ENCODE measurements at places on chromosomes 3 and 15.

GRCh38 chr3:156258301-156258700 lies 137.9 kb downstream of the KCNAB1 start:
- DNase-seq = no peak

DNA sequence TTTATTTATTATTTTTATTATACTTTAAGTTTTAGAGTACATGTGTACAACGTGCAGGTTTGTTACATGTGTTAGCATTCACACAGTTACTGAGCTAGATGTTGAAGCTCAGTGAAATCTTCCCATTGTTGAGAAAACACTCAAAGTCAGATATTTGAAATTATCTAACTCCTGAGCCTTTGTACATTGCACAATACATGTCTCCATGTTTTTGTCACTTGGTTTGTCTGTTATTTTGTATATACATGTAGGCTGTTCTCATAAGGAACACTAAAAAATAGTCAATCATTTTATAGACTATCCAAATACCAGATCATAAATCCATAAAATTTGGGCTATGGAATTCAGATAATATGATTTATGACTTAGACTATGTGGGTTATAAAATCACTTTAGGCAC lies 1126.5 kb downstream of the NSUN3 start:
- DNase-seq = no peak

- DNase-seq = no peak
Measured at GRCh38 chr3:17077606-17078005, 192.9 kb downstream of the PLCL2 start.

- no peak for DNase-seq
Measured at GRCh38 chr3:150985711-150986110, 13.2 kb upstream of the CLRN1 start.

DNA sequence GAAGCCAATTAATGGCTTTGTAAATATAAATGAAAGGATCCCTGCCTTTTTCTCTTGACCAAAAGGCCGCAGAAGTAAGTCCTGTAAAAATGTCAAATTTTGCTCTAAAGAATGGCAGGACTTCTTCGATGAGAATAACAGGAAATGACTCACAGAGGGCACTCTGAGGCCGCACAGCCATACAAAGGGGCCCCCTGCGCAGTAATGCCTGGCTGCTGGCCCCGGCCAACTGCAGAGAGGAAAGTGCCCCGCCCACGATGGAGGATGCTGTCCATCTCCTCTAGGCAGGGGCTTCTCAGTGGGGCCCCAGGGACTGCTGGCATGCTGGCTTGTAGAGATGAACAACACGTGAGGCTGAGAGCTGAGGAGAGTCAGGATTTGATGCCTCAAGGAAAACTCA lies 18.1 kb upstream of the SCN10A start:
- DNase-seq = no peak

GRCh38 chr15:71049706-71050422 lies 65.4 kb upstream of the THSD4 start:
- DNase-seq = no peak

GRCh38 chr3:15498431-15499214 lies 22.9 kb downstream of the COLQ start:
- DNase-seq = no peak

DNA sequence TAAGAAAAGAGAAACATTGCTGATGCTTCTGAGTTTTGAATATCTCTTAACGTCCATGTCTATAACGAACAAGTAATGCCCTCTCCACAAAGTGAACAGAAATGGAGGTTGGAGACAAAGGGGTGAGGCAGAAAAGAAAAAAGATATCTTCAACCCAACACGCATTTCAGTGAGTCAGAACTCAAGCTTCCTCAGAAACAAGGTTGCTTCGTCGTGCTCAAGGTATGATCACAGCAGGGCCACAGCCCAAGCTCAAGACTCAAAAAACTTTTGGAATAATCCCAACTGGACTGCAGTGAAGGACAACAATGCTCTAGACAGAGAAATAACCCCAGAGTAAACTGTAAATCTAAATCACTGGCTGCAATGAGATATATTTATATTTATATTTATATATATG lies 18.9 kb downstream of the WNT5A start:
- DNase-seq = no peak

- no peak for DNase-seq
Measured at GRCh38 chr15:48041454-48041853, 79.3 kb upstream of the SLC24A5 start.

DNA sequence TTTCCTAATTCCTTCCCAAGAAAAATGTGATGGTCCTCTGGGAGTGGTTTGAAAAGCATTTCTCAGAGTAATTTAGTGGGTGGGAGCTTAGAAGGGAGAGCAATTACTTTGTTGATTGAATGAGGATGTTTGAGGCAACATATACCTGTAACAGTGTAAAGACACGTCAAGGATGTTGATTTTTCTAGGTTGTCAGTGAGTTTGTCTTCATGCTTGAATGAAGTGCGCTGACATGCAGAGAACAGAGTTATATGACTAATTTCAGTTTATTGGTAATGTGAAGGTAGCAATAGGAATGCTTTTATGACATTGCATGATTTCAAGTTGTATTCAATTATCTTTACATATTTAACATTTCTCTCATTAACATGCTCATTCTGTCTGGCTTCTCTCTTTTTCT lies 286.9 kb downstream of the NFKBIZ start:
- DNase-seq = no peak

DNA sequence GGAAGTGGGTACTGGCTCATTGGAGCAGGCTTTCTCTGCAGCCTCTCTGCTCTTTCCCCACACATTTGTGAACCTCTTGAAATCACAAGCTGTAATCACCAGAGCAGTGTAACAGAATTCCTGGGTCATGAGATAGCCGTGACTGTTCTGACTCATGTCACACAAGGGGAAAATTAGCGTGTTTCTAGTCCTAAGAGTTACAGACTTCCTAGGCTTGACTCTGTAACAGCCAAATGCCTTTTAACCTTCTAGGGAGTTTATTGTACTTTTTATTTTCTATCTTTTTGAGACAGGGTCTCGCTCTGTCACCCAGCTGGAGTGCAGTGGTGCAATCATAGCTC lies 54.7 kb upstream of the TRAK1 start:
- DNase-seq = no peak

- DNase-seq = no peak
Measured at GRCh38 chr3:100260081-100260684, 609 bp upstream of the TBC1D23 start.

GRCh38 chr3:153783741-153784480 lies 337.3 kb upstream of the ARHGEF26 start:
- DNase-seq = no peak

- DNase-seq = no peak
Measured at GRCh38 chr3:76147846-76148245, 362.5 kb upstream of the ZNF717 start.

- DNase-seq = no peak
Measured at GRCh38 chr15:39645976-39646257, 65.0 kb downstream of the THBS1 start.

DNA sequence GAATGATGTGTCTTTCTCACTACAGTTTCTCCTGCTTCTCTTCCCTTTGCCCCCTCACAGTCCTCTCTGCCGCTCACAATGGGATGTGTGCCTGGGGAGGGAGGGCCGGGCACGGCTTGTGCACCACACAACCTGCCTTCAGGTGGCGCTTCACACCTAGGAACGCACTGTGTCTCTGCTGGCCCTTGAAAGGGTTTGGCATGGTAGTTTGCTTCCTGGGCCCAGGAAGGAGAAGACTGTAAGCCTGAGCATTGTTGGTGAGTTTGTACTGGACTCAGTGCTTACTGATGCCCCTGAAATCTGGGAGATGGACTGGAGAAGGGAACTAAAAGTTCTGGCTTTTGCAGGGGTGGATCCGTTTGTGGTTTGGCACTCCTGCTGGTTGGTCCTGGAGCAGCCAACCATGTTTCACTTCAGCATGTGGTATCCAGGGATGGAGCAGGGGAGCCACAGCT lies 9.2 kb downstream of the ALPK3 start:
- no peak for DNase-seq

DNA sequence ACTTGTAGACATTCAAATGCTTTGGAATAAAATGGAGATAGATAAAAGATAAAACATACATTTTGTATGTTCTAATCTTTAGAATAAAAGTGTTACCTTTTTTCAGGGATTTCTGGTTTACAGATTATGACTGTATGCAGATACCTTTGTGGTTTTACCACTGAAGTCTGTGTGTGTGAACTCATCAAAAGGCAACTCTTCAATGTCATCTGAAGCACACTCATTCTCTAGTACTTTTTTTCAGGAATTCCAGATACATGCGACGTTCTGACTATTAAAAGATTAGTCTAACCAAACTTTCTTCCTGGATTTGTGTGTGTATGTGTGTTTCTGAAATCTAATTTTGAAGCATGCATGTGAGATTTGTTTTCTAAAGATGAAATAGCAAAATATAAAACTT lies 188.6 kb downstream of the NLGN1 start:
- DNase-seq = no peak

DNA sequence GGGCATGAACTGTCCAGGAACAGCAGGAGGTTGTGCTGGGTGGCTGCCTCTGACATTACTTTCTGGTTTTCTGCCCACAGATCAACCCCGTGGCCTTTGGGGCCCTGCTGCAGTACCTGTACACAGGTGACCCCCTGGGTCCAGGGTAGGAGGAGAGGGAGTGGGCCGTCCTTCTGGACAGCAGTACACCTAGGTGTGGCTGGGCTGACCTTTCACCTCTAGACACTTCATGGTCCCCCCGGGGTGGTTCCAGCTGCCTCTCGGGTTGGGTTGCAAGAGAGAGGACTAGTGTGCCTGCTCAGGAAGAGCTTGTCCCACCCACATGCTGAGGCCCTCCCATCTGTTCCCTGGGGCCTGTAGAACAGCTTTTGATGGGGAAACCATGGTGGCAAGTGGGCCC lies 3.7 kb downstream of the ABTB1 start:
- no peak for DNase-seq

DNA sequence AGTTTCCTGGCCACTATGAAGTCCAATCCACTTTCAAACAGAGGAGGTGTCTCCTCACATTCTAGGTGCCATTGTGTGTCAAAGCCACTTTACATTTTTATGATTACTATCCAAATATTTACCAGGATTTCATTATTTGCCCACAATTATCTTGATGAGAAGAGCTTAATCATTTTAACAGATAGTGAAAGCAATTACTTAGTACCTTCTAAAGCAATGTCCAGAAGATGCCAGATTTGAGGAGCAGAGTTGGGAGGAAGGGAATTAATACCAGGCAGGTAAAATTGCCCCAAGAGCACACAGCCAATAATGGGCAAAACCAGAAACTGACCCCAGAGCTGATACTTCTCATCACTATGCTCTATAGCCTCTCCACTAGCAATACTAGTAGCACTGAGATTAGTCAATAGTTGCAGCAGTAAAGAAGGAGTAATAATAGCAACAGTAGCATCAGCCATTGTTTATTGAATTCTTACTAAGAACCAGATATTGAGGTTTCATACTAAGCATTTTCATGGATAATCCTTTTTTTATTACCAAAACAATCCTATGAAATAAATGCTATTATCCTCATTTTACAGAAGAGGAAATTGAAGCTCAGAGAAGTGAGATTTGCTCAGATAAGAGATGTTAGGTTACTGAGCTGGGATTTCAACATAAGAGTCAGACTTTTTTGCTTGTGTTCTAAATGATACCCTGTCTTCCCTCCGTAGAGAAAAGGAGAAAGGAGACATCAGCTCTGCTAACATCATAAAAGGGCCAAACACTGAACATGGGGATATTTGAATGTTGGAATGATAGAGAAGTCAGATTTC lies 509.3 kb upstream of the CFAP20DC start:
- no peak for DNase-seq

DNA sequence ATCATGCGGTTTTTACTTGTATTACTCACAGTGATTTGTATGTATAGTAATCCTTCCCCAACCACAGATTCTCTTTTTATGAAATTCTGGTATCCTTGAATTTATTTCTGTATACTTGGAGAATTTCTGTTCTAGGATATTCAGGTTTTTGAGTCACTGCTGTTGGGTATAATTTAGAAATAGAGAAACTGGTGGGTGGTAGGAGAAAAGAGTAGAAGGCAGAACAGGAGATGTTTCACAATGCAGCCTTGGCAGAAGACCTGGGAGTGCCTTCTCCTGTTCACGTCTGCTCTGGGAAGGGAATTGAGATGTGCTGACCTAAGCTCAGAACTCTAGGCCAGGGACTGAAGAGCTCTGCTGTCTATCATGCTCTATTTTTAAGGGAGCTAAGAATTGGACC lies 193.6 kb downstream of the EPHB1 start:
- DNase-seq = no peak

DNA sequence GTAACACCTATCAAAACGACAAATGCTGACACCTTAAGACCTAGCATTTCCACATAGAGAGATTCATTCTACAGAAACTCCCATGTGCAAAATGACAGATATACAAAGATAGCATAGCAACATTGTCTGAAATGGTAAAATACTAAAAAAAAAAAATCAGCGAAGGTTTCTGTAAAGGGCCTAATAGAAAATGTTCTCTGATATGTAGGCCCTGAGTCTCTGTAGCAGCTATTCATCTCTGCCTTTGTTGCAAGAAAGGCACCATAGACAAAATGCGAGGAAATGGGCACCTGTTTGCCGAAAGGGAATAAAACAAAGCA lies 631 bp upstream of the MFGE8 start:
- DNase-seq = no peak

GRCh38 chr15:93848490-93848889 lies 382.9 kb upstream of the MCTP2 start:
- DNase-seq = no peak

DNA sequence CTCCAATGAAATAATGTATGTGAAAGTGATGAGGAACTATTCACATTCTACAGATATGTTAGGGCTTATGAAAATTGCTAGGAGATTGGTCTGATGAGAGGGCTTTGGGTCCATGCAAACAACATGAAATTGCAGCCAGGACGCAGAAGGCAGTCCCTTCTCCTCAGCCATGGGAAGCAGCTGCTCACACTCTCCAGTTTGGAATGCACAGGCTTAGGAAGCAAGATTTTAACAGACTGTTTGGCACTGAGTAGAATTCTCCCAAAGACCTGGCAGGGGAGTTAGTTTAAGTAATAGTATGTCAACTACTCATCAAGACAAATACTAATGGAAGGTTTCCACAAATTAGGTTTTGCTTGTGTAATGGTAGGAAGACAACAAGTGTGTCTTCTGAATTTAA lies 500.7 kb upstream of the ARRDC4 start:
- no peak for DNase-seq

DNA sequence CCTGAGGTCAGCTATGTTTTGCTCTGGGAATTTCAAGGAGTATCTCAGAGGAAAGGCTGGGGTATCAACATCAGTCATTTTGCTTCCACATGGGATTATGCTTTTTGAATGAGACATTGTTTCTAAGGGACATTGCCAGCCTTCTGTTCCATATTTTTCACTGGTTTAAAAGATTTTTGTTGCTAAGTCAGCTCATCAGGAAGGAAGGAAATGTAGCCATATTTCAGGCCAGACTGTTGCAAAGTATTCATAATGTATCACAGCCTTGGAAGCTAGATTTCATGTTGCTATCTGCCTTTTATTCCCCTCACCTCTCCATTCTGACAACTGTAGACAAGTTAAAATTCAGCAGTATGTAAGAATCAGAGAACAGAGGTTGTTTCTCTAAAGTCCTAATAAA lies 61.0 kb upstream of the CHRM5 start:
- no peak for DNase-seq

DNA sequence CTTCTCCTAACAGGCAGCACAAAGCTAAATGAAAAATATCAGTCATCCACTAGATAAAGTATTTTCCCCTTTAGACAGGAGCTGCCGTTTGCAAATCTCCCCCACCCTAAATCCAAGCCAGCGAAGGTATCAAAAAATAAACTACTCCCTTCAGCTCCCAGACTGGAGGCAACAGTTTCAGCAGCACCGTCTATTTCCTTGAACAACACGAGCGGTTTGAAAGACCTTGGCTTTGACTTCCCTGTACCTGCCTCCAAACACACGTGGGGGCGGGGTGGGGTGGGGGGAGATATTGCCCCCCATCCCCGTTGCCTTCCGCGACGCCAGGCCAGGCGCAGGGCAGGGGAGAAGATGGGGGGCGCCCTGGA lies 832 bp upstream of the CACNA1D start:
- DNase-seq = no peak

Data from activated T-cell treated with anti-CD3 and anti-CD28 coated beads, Interleukin-2, amount 50 U/mL, for 4 hours (primary cell).